ENCODE measurements at places on chromosomes 1 and 21.

DNA sequence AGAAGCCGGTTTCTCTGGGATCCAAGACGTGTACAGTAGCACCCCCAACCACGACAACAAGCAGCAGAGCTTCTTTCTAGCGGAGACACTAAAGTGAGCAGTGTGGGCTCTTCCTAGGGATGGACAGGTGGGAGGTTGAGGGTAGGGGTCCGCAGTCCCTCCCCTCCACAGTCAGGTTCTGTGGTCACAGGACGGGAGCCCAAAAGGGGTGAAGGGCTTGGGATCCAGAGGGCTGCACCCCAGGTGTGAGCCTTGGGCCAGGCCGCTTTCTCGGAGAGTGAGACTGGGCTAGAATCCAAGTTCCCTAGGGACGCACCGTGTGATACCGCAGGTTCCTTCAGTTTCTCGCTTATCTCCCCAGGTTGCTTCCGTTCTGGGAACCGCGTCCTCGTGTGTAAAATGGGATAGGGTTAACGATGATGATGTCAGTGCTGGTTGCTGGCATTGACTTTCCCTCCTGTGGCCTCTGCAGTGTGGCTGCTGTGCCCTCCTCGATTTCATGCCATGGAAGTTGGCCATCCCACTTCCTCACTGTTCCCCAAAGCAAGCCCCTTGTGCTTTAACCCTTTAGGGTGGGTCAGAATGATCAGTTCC, 17.3 kb upstream of the SELENON start:
- no peak for DNase-seq

GRCh38 chr1:59697150-59697800, 117.5 kb upstream of the HOOK1 start:
- no peak for DNase-seq

GRCh38 chr1:65208563-65208973, 60.6 kb downstream of the AK4 start:
- DNase-seq: no peak

GRCh38 chr1:174912264-174912663, 87.5 kb upstream of the CACYBP start:
- DNase-seq: no peak

DNA sequence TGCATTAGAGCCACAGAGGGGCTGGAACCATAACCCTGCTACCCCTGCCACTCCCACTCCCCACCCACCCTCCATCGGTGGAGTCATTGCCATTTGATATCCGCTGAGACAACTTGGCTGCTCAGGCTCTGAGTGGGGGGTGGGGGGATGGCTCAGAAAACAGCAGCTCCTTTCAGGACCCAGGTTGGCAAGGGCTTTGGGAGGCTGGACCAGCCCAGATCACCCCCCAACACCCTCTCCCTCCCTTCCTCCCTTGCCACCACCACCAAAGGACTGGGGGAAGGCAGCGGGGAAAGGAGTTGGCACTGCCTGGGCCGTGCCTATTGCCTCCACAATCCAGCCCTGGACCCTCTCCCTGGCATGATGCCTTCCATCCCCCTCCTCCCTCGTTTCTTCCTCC, 1.7 kb downstream of the KCNJ10 start:
- no peak for DNase-seq

- no peak for DNase-seq
These were observed at the start of gene VCAM1 for GRCh38 chr1:100719490-100719889. Gene VCAM1 (plus strand): TSS chr1:100719742. CDS start chr1:100719861, 119 bp downstream.

DNA sequence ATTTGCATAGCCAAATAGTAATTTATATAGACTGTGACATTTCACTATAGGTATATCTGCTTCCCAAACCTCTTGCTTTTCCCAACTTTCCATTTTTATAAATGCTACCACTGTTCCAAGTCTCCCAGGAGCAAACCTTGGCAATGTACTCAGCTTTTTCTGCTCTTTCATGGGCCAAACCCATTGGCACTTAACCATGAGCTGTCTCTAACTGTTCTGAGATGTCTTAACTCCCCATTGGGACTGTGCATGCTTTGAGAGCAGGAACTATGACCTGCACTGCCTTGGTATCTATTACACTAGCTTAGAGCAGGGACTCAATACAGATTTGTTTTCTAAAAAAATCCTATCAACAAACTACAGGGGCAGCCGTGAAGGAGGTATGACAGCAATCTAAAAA, 22.5 kb upstream of the KHDRBS1 start:
- no peak for DNase-seq

All from T-helper 22 cell (primary cell).